NCI-H187 (cell line): ENCODE measurements at places on chromosomes 7 and 10.

DNA sequence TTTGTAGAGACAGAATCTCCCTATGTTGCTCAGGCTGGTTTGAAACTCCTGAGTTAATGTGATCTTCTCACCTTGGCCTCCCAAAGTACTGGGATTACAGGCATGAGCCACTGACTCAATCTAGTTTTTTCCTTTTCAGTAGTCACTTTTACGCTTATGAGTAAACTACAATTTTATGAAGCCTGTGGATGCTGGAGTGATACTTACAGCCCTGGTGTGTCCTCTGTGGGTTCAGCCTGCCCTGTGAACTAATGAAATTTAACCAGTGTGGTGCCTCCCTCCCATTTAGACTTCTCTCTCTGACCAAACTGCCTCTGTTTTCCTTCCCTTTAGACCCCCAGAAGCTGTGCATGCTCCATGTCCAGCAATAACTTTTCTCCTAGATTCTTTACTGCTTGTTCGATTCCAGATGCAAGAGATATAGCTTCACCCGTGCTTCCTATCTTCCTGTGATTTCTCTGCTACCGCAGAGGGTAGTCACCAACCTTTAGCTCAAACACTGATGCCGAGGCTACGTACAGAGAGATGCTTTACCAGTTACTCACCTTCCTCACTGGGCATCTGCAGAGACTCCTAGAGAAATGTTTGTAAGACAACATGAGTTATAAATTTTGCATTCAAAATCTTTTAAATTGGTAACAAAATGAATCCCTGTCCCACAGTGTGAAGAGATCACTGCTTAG lies 90.8 kb downstream of the KIAA1217 start:
- DNase-seq: no peak

- no peak for DNase-seq
Observed at GRCh38 chr10:106660550-106660949, 504.0 kb downstream of the SORCS1 start.

- no peak for DNase-seq
Observed at GRCh38 chr7:12647364-12648219, 39.8 kb upstream of the ARL4A start.

- no peak for DNase-seq
Observed at GRCh38 chr7:22702516-22702915, 24.5 kb upstream of the IL6 start.

DNA sequence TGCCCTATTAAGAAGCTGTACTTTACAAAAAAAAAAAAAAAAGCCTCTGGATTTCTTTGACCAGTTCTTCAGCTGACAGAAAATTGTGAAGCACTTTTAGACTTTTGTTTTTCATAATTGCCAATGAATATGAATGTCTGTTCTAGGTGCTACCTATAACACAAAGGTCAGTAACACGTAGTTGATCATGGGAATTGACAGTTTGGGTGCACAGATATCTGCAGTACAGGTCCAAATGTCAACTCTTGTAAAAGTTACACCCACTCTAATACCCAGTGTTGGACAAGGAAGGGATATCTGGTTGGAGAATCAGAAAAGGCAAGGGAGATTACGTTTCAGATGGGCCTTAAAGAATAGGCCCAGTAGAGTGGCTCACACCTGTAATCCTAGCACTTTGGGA lies 1.8 kb downstream of the REEP3 start:
- no peak for DNase-seq

GRCh38 chr7:113109718-113110117 lies 8.6 kb downstream of the SMIM30 start:
- no peak for DNase-seq

DNA sequence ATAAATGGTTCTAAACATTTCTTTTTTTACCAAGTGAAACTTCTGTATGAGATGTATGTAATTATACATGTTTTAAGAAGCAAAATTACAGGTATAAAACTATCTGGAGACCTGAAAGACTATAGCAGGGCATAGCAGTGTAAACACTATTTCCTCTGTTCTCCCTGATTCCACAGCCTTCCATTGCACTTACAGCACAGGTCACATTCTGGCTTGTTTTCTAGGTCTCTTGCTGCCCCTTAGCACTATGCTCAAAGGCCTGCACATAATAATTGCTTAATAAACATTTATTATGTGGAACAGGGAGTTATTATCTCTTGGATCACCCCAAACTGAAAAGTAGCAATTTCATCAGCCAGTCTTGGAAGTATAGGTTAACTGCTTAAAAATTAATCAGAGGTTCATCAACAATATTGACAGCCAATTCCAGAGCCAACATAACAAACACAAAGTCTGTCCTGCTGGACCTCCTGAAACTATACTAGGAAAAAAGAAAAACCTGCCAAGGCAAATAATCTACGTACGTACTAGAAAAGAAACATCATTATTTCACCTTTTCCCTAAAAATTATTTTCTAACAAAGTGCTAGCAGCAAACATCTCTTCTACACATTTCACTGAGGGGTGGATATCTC lies 43.2 kb downstream of the PANK1 start:
- DNase-seq: no peak

- no peak for DNase-seq
Observed at GRCh38 chr7:90923541-90923997, 327.4 kb downstream of the CDK14 start.

DNA sequence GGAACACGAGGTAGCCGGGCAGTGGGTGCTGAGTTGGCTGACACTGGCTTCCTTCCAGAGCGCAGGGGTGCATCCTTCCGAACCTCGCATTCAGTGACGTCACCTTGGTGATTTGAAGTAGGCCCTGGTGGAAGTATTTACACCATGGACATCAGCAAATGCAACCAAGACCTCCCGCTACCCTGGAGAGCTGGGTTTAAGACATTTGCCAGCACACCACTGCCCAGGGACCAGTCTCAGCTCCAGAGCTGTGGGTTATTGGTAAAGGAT lies 106.4 kb upstream of the GPR26 start:
- no peak for DNase-seq

GRCh38 chr10:72308320-72308987 lies 34.7 kb downstream of the DDIT4 start:
- DNase-seq: no peak

GRCh38 chr7:122515404-122515803 lies 183.5 kb downstream of the RNF133 start:
- no peak for DNase-seq

DNA sequence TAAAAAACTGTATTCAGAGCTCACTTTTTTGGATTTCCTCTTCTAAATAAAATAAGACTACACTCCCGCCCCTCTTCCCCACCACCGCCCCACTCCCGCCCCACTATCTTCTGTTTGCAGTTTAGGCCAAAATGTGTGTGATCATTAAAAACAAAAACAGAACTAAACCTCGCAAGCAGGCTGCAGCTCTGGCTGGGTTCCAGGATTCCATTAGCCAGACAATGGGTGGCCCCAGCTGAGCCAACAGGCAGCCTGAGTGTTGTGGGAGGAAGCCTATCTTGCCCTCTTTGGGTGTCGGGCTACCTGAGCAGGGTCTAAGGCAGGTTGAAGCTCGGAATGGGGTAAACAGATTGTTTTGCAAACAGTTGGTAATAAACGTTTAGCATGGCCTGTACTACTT lies 41.7 kb downstream of the ARL4A start:
- DNase-seq: peak; percentile 25

DNA sequence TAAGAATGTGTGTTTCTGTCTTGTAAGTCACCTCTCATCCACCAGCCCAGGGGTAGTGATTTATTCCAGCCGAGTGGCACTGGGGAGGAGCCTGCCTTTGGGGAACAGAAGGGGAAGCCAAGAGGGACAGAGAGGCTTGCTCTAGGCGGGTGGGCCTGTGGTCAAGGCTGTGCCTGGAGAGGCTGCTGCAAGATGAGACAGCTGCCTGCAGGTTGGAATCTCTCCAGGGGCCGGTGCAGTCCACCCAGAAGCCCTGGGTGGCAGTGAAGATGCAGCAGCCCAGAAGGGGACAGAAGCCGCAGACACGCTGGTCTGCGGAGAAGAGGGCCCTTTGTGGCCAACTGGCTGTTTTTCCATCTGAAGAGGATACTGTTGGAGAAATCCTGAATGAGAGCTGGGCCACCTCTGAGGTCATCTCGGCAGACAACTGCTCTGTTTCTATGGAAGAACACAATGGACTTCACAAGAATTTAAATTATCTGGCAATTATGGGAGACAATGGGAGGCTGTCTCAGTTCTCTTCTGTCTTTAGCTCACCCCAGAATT lies 175.7 kb downstream of the GFRA1 start:
- no peak for DNase-seq

- DNase-seq: no peak
Observed at GRCh38 chr10:97117372-97117771, 68.4 kb downstream of the SLIT1 start.

DNA sequence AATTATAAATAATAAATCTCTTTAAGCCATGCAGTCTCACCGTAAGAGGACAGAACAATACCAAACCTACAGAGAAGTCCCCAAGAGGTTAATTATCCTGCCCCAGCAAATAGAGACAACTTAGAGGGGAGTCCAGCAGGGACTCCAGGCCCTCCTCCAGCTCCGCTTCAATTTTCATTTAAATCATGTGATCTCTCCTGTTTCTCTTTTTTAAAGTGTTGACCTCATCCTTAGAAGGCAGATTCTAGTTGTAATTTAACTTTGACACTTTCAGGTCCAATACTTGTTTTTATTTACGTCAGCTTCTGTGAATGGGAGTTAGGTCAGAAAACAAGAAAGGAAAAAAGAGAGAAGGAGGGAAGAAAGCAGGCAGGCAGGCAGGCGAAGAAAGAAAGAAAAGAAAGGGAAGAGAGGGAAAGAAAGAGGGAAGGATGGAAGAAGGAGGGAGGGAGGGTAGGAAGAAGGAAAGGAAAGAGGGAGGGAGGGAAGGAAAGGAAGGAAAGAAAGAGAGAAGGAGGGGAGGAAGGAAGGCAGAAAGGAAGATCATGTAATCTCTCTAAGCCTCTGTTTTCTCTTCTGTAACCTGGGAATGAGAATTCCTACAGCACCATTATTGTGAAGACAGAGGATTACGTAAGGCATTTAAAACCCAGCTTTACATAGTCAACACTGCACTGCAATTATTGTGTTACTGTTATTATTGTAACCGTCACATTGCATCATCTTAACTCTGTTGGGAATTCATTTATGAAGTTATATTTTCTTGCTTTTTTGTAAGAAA lies 227.7 kb downstream of the SKIDA1 start:
- no peak for DNase-seq

DNA sequence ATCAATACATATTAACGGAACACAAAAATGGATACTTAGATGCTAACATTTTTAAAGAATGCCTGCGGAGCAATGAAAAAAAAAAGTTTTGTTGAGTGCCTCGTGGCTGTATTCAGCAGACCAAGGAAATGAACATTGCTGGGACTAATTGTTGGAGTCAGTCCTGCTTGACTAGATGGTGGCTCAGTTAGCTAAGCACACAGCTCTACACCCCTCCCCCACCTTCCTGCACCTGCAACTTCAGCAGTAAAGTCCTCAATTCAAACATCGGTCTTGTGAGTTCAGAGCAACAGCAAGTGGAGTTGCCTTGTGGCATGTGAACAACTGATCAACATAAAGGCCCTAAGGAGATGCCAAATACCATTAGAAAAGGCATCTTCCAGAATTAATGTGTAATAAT lies 326.0 kb upstream of the NPSR1 start:
- no peak for DNase-seq

DNA sequence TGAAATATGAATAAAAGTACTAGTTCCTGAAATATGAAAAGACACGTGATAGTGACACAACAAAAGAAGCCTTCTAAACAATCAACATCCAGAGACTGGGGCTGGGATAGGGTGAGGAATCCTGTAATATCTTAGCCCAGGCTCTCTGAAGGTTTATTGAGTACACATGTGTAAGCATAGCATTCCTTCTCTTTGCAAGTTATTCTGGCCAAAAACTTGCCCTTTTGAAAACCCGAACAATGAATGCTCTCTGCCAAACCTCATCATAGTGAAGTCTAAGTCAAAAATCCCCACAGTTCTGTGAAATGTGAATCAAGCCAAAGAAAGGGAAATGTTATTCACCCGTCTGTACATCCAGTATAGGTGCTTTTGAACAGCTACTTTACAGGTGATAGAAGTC lies 11.6 kb downstream of the SEMA3D start:
- no peak for DNase-seq

- no peak for DNase-seq
Observed at GRCh38 chr10:49605216-49605938, 4.7 kb upstream of the SLC18A3 start.

- DNase-seq: no peak
Observed at GRCh38 chr7:157669768-157670351, 333.1 kb downstream of the DNAJB6 start.

- no peak for DNase-seq
Observed at GRCh38 chr10:69562731-69563254, 10.4 kb downstream of the NEUROG3 start.

DNA sequence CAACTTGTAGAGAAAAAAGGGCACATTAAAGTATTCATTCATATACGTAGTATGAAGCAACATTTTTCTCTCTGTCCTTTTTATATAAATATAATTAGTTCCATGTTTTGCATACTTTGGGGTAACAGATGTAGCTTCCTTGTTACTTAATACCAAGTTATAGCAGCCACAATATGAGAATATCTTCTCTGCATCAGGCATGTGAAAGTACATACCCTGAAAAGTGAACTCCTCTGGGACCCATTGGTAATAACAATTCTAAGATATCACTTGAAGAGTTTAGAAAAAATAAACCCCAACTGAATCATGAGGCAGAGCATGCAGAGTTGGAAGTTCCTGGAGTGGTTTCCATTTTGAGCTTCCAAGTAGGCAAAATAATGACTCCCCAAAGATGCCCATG lies 2.4 kb upstream of the CRPPA start:
- no peak for DNase-seq

DNA sequence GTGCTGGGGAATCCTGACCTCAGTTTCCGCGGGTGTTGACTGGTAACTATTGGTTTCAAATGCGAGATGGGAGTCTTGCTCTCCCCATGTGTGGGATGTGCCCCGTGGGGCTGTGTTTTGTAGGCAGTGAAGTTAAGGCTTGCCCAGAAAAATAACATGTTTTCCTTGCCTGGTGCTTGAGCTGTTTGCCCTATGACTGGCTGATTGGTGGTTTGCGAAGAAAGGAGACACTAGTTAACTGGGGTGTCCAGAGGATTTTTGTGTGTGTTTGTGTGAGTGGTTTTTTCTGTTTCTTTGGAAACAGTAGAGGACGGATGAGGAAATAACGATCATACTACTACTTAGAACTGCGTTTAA lies 61.9 kb downstream of the CREB5 start:
- DNase-seq: no peak

GRCh38 chr7:41709621-41710020 lies 6.7 kb upstream of the INHBA start:
- DNase-seq: no peak

GRCh38 chr10:122657255-122657654 lies 42.4 kb downstream of the C10orf120 start:
- no peak for DNase-seq
